ENCODE measurements at places on chromosomes 2 and 18. TPM values are rescaled to one million over a fixed set of nuclear protein-coding genes. Genes with fewer than 3 reads are reported as not detected.
A peak's percentile ranks its signal among the peaks of the same experiment; 100 is the strongest.

GRCh38 chr18:67359873-67360838, 156.4 kb downstream of the DSEL start:
- no peak for DNase-seq

FOXD4L1 gene
- polyA plus RNA-seq = 0.16 TPM

- DNase-seq = no peak
Observed at GRCh38 chr2:100240386-100240785, 81.9 kb downstream of the LONRF2 start.

GRCh38 chr18:39841482-39842365, 2113.3 kb upstream of the PIK3C3 start:
- peak; percentile 49 for DNase-seq

KCNG2 gene
- 0.19 TPM for polyA plus RNA-seq

All from left renal pelvis (tissue), 4 donors.